ENCODE measurements at places on chromosomes 2 and 18. TPM values are rescaled to one million over a fixed set of nuclear protein-coding genes. Genes with fewer than 3 reads are reported as not detected.

Gene GAD1
- total RNA-seq, result 20.8 TPM

Gene PIEZO2
- total RNA-seq, result 7.3 TPM

Gene HIBCH
- total RNA-seq, result 29.7 TPM

Gene ACTG2
- 2.3 TPM for total RNA-seq

Gene USP40
- total RNA-seq, result 22.4 TPM

GRCh38 chr18:51235009-51235789, 37.7 kb upstream of the MEX3C start:
- no peak overlapping the region for H3K27ac ChIP-seq
- no peaks in the 10 kb centered on the region for H3K27me3 ChIP-seq
- peak overlapping the region; percentile 55 for H3K4me3 ChIP-seq
- peaks cover 8% of the 10 kb centered on the region for H3K4me1 ChIP-seq
- peak; percentile 53 for DNase-seq

DNA sequence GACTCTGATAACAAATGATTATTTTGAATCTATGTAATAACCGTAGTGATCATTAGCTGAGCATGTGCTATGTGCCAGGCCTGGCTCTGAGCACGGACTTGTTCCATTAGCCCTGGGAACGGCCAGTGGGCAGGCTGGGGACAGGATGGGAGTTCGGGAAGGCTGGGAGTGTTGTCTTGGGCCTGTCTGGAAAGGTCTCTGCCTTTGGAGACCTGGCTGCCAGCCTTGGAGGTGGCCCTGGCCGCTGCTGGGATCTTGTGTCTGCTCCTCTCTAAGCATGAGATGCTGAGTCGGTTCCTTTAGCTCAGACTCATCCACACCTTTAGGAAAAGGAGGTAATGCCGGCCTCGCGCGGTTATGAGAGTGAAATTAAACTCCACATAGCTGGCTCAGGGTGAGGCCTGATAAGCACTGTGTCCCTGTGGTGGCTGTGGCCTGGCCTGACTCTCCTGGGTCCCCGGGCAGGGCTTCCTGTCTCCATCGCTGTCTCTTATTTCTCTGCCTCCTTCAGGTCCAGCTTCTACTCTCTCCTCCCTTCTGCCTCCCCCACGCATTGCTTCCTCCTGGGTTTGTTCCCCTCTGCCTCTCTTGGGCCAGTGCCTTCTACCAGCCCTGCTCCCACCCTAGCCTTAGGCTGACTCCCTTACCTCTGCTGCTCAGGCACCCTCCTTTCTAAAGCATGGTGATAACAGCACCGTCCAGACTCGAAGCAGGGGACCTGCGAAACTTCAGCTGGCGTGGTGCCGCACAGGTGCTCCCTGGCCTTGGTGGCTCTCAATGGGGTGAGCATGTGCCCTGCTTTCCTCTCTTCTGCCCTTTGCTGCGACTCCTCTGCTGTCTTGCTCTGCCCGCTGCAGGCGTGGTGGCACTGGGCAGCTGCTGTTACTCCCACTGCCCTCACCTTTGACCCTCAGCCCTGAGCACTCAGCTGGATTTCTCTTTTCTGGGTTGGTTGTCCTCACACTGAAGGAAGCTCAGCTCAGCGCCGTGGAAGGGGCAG, 41.8 kb downstream of the NCK2 start:
- H3K36me3 ChIP-seq, result peaks cover 5% of the 10 kb centered on the region
- H3K27ac ChIP-seq, result no peak overlapping the region

- H3K36me3 ChIP-seq, result no peaks in the 10 kb centered on the region
- no peak for DNase-seq
- H3K27ac ChIP-seq, result no peak overlapping the region
- H3K4me3 ChIP-seq, result no peak overlapping the region
- peaks cover 14% of the 10 kb centered on the region for H3K4me1 ChIP-seq
These were observed 57.8 kb downstream of the ST6GAL2 start for GRCh38 chr2:106828119-106828518.

DNA sequence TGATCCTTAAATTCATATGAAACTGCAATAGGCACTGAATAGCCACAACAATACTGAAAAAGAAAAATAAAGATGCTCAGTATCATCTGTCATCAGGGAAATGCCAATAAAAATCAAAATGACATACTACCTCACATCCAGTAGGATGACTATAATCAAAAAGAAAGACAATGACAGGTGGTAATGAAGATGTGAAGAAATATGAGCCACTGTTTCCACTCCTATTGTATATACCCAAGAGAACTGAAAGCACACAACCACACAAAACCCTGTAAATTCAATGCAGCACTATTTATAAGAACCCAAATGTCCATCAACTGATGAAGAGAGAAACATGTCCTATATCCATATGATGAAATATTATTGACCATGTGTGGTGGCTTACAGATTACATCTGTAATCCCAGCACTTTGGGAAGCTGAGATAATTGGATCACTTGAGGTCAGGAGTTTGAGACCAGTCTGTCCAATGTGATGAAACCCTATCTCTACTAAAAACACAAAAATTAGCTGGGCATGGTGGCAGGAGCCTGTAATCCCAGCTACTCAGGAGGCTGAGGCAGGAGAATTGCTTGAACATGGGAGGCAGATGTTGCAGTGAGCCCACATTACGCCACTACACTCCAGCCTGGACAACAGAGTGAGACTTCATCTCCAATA, 39.9 kb downstream of the MAP3K2 start:
- no peaks in the 10 kb centered on the region for H3K36me3 ChIP-seq
- H3K27ac ChIP-seq, result no peak overlapping the region
- H3K27me3 ChIP-seq, result no peaks in the 10 kb centered on the region
- DNase-seq, result no peak
- H3K4me3 ChIP-seq, result no peak overlapping the region

GRCh38 chr2:180520921-180521581, 459.4 kb upstream of the UBE2E3 start:
- H3K27me3 ChIP-seq, result no peaks in the 10 kb centered on the region
- H3K4me1 ChIP-seq, result peaks cover 5% of the 10 kb centered on the region
- no peak overlapping the region for H3K4me3 ChIP-seq
- DNase-seq, result no peak
- H3K36me3 ChIP-seq, result no peaks in the 10 kb centered on the region
- no peak overlapping the region for H3K27ac ChIP-seq

GRCh38 chr18:62933261-62933887, 218.0 kb downstream of the PHLPP1 start:
- no peak overlapping the region for H3K27ac ChIP-seq
- H3K27me3 ChIP-seq, result no peaks in the 10 kb centered on the region
- no peaks in the 10 kb centered on the region for H3K4me1 ChIP-seq
- no peaks in the 10 kb centered on the region for H3K36me3 ChIP-seq
- no peak for DNase-seq

DNA sequence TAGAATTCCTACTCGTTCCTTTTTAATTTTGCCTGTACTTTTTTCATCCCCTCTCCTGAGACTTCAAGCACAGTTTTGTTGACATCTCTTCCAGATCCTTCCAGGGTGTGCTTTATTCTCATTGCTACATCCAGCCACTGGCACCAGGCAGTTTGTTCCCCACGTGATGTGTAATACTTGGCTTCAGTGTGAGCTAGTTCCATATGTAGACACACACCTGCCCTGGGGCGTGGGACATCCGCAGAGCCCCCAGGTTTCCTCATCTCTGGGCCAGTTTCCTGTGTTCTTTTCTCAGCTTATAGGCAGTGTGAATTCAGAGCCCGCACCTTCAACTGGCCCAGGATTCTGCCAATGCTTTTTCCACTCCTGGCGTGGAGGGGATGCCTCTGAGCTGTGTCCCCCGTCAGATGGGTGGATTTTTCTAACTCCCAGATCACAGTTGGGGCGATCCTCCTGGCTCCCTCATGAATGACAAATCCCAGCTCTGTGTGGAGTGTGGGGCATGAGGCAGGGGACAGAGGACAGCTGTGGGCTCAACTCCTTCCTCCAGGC, 46.6 kb downstream of the DIPK1C start:
- no peaks in the 10 kb centered on the region for H3K4me1 ChIP-seq
- H3K4me3 ChIP-seq, result no peak overlapping the region
- H3K27ac ChIP-seq, result no peak overlapping the region
- no peak for DNase-seq
- H3K36me3 ChIP-seq, result no peaks in the 10 kb centered on the region

- peaks cover 34% of the 10 kb centered on the region for H3K36me3 ChIP-seq
- no peak overlapping the region for H3K27ac ChIP-seq
- no peak overlapping the region for H3K4me3 ChIP-seq
- no peaks in the 10 kb centered on the region for H3K27me3 ChIP-seq
- DNase-seq, result no peak
These were observed 9.1 kb downstream of the CAB39 start for GRCh38 chr2:230721712-230722111.

- no peak overlapping the region for H3K27ac ChIP-seq
- no peaks in the 10 kb centered on the region for H3K27me3 ChIP-seq
- H3K36me3 ChIP-seq, result no peaks in the 10 kb centered on the region
- no peaks in the 10 kb centered on the region for H3K4me1 ChIP-seq
These were observed 217.2 kb upstream of the OSR1 start for GRCh38 chr2:19575641-19576040.

DNA sequence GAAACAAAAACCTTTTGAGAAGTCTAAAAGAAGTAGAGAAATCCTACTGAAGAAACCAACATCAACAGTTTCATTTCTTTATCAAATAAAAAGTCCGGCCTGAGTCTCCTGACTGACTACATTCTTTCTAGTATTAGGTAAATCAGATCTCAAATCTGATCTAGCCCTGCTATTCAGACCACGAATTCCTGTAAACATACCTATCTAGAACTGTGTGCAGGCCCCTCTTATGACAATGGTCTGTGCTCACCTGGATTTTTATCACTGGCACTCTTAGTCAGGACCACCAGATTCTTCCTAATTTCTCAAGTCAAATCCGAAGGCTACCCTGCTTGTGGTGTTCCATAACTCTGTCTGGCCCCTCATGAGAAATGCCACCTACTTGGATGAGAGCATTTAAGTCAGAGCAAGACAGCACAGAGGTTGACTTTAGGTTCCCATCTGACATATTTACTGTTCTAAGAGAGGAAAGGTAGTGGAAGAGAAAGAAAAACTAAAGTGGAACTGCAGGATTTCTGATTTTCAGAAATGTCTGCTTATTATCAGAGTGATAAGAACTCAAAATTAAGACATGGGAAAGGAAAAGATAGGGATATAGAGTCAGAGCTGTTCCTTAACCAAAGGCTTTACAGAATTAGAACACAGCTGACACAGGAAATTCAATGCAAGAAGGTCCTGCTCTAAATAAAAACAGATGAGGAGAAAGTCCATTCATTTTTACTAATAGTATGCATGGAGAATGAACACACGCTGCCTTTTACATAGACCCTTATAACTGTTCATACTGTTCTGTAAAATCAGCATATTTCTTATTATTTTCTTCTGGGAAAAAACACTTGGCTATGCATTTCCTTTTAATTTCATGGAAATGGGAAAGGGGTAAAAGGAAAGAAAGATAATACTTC, 56.5 kb downstream of the SLC8A1 start:
- no peak overlapping the region for H3K4me3 ChIP-seq
- no peak for DNase-seq
- H3K4me1 ChIP-seq, result peaks cover 13% of the 10 kb centered on the region
- H3K27me3 ChIP-seq, result no peaks in the 10 kb centered on the region
- no peaks in the 10 kb centered on the region for H3K36me3 ChIP-seq

DNA sequence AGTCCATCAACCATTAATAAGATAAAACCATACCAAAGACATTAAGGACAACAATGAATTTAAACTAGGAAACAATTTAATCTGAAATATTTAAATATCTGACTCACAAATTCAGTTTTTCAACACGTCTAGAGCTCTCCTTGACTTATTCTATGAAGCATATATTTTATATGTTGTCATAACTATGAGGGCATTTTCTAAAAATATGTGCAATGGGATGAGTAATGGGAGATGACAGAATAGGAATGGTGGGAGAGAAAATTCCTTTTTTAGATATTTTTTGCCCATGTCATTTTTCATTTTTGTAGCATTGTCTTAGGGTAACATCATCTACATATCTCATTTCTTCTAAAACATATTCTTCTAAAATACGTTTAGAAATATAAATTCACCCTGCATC, 79.2 kb upstream of the CDH2 start:
- no peaks in the 10 kb centered on the region for H3K27me3 ChIP-seq
- DNase-seq, result no peak
- H3K4me1 ChIP-seq, result no peaks in the 10 kb centered on the region
- H3K27ac ChIP-seq, result no peak overlapping the region

Data from endodermal cell (in vitro differentiated cells).